ENCODE measurements at places on chromosomes 7 and 10.

DNA sequence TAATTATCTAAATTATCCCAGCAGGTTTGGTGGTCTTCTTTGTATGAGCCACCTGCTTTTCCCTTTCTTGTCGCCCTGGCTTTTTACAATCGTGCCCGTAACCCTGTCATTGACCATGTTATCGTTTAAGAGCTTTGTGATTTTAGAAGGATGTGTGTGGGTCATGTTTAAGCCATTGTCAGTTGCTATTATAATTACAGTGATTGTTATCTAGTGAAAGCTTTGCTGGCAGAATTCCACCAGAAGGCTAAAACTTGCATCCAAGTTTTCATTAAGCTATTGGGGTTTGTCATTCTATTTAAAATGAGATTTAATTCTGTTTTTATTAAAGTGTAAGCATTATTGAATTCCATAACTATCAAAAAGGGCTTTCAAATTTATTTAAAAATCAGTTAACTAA, 354.2 kb upstream of the TMEM229A start:
- DNase-seq: no peak

DNA sequence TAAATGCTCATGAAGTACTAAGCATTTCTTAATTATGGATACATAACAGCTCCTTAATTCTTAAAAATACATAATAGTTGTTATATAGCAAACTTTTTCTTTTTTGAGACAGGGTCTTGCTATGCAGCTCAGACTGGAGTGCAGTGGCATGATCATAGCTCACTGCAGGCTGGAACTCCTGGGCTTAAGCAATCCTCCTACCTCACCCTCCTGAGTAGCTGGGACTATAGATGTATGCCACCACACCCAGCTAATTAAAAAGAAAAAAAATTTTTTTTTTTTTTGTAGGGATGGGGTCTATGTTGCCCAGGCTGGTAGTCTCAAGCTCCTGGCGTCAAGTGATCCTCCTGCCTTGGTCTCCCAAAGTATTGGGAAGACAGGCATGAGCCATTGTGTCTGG, 30.9 kb downstream of the IRF5 start:
- no peak for DNase-seq

- DNase-seq: no peak
These were observed 223.0 kb downstream of the SORCS1 start for GRCh38 chr10:106941297-106942034.

GRCh38 chr7:9102846-9103245, 669.4 kb downstream of the NXPH1 start:
- no peak for DNase-seq

GRCh38 chr7:30896783-30897637, 14.6 kb upstream of the AQP1 start:
- no peak for DNase-seq

- no peak for DNase-seq
These were observed 46.4 kb downstream of the TCF7L2 start for GRCh38 chr10:112996462-112996861.

GRCh38 chr7:158996214-158997109, 140.1 kb downstream of the DYNC2I1 start:
- no peak for DNase-seq

- no peak for DNase-seq
These were observed 66.3 kb downstream of the BAMBI start for GRCh38 chr10:28743576-28743975.

GRCh38 chr7:130364451-130364850, 15.8 kb upstream of the CPA1 start:
- no peak for DNase-seq

DNA sequence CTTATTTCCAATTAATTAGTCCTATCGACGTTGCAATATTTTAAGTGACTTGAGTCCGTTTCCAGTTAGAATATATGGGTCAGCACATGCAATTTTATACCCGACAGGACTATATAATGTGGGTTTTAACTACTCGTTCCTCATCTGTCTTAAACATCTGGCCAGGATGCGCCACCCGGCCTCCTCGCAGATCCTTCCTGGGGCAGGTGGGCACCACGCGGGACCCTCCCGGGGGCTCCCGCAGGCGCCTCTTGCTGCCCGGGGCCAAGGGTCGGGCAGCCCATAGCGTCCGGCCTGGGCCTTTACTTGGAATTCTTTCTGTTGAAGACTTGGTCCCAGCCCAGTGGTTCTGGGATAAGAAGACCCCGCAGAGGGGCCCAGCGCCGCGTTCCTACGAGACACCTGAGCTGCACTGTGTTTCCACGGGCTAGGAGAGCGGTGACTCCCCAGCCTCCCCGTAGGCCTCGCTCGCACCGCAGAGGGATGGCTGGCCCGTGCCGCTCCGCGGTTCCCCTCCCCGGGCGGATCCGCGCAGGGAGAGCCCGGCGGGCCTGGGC, 10.1 kb upstream of the MNX1 start:
- DNase-seq: no peak

All from stimulated activated CD8-positive, alpha-beta memory T cell treated with anti-CD3 and anti-CD28 coated beads, Interleukin-15, amount 100 ng/mL, for 4 hours (primary cell).